ENCODE measurements at places on chromosomes 4 and X.

DNA sequence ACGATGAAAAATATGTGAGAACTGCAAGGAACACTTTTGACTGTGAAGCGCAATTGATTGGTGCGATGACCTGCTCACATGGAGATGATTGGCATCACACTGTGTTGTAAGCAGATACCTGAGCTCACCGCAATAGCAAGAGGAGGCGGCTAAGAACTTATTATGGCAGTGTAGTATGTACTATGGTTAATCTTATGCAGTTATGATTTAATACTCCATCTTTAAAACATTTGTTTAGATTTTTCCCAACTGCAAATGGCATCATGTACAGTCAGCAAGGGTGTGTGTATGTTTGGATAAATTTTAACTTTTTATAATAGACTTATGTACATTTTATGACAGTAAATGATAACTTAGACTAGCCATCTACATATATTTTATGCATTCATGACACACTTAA lies 25.5 kb downstream of the PRIMPOL start:
- no peak for DNase-seq

DNA sequence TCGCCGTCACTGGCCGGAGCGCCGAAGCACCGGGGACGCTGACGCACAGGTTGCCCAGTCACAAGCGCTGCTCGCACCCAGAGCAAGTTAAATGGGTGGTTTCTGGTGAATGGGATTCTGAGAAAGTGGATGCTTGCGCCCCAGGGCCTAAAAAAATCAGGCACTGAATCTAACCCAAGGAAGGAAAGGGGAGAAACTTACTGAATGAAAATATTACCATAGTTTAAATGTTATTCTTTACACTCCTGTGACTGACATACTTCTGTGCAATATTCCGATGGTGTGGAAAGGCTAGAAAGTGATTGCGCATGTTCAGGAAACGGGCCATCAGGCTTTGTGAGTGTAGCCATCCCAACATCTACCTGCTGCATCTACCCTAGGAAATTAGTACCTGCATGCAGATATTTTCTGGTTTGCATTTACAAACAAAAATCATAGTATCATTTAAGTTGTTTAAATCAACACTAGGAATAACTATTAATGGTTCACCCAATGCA lies 838 bp upstream of the ABCG2 start:
- DNase-seq, result no peak

- no peak for DNase-seq
These were observed 35.3 kb upstream of the DCX start for GRCh38 chrX:111447298-111447697.

DNA sequence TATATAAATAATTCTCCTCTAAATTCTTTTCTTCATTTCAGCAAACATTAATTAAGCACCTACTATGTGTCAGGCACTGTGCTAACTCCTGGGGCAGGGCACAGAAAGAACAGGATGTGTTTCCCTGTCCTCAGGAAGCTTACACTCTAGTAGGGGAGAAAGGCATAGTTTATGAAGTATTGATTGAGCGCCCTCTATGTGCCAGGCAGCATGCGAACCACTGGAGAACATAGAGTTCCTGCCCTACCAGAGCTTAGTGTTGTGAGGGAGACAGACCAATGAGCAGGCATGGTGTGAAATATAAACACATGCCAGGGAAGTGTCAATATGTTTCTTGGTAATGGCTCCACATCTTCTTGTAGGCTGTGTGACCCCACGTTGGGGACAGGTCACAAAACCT lies 3.7 kb downstream of the ADGRG4 start:
- no peak for DNase-seq

- DNase-seq, result no peak
These were observed 54.9 kb downstream of the WFS1 start for GRCh38 chr4:6324461-6324998.

DNA sequence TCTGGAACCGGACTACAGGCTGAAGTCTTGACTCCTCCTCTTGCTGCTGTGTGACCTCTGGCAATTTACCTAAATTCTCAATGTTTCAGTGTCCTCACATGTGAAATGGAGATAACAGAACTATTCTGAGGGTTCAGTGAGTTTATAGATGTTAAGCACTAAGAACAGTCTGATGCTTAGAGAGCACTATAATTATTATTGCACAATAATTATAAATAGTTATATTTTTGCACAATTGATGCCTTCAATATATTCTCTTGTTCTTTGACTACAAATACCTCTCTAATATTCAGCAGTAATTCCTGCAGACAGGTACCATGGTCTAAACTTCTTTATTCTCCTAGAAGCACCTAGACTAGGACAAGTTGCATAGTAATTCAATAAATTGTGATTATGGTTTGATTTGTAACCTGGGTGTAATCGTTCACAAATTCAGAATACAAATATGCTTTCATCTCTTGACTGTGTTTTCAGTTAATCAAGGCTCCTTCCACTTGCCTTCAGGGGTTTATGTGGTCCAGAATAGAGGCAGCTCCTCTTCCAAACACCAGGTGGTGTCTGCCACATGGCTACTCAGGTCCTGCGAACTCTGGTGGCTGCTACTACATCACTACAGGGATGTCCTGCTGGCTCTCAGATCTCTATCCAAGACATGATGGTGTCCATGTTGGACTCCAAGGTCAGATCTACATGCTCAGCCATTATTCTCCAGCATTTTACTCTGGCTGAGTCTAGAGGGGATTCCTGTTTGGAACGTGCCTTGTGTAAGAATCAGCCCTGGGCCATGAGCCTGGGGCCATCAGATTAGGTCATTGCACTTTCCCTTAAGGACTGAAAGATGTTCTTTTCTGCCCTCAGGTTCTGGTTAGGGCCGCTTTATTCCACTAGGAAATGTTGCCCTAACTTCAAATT lies 103.4 kb downstream of the QRFPR start:
- DNase-seq, result no peak

- no peak for DNase-seq
These were observed 9.3 kb downstream of the PAPSS1 start for GRCh38 chr4:107710493-107711459.

DNA sequence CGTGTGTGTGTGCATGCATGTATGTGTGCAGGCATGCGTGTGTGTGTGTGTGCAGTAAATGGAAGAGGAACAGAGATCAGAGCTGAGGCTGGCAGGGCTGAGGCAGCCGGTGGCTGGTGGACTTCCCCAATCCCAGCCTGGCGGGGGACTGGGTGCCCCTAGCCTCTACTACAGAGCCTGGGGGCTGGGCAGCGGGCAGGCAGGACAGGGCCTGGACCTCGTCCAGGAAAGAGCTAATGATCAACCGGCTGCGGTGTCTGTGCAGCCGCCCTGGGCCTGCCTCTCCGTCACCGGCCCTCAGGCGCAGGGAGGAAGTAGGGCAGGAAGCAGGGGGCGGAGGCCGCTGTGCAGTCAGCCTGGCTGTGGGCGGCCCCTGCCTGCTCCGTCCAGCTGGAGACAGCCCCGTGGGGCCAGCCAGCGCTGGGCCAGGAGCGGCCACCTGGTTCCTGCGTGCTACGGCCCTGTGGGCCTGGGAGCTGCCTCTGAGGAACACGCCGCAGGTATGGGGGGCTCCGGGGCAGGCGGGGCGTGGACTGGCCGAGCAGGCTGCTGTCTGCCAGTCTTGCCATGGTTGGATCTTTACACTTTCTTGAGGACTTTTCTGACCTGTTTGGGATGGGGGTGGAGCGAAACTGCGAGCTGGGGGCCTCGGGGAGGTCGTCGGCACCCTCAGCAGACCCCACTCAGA lies at the start of gene SH3TC1:
TSS of gene SH3TC1 (plus strand) at position 385 of the 688 bp plus-strand sequence. CDS start 5,905 bp downstream, outside the sequence.
- DNase-seq, result peak; percentile 85

- no peak for DNase-seq
These were observed 18.0 kb downstream of the DOK7 start for GRCh38 chr4:3481113-3481531.

DNA sequence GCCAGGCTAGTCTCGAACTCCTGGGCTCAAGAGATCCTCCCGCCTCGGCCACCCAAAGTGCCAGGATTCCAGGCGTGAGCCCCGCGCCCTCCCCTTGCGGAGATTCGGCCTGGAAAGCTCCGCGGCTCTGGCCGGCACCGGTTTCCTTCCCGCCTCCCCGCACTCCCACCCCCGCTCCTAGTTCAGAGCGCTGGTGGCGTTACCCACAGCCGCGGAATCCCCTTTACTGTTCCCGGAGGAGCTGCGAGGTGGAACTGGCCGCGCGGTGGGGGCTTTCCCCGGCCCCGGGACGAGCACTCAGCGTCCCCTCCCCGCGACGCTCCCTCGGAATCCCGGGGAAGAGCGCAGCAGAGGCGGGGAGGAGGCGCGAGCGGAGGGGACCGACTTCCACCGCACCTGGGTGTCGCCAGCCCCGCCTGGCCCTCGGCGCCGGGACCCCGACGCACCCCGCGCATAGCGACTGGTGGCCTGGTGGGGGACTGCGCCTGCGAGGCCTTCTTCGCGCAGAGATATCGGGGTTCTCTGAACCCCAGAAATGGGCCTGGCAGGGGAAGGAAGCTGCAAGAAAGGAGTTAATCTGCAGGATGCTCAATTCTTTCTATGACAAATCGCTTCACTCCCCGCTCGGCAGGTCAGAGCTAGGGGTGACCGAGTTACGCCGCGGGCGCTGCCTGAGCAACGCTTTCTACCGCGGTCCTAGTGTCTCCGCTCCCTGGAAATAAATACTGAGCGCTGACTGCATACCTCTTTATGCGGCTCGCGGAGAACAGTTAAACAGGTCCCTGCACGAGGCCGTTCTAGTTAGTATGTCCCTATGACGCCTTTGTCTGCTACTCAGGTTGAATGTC lies 14.6 kb upstream of the SLC25A4 start:
- DNase-seq, result no peak

- DNase-seq, result no peak
These were observed 152.7 kb downstream of the SOWAHB start for GRCh38 chr4:76745240-76745639.

DNA sequence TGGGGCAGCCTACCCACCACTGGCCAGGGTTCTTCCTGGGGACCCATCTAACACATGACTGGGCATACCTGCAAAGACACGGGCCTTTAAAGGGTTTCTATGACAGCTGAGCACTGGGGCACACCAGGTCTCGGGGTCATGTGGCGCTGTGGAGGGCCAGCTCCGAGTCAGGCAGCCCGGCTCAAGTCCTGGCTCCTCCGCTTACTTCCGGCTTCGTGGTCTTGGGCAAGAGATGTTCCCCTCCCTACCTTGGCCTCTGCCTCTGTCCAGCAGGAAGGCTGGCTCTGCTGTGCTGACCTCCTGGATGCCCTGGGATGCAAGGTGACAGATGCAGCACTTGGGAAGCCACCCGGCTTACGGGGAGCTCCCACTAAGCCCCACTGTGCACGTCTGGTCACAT lies 37.6 kb downstream of the HTRA3 start:
- DNase-seq, result no peak

GRCh38 chr4:84497504-84498202 lies 1.4 kb downstream of the NKX6-1 start:
- no peak for DNase-seq

DNA sequence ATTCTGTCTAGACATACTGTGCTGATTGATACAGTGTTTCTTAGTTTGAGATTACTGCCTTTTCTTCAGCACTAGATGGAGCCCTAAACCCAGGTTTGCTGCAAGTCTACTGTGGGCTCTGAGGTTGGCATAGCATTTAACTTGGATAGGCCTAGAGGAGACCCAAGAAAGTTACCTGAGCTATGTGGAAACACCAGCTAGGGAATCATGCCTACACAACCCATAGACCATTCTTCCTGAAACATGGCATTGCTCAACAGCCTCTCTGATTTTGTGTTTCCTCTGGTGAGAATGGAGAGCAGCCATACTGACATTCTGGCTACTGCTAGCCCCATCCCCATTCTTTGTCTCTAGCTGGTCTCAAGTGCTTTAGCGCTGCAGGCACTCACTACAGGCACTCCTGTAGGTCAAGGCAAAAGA lies 287.7 kb upstream of the PCDH18 start:
- no peak for DNase-seq

DNA sequence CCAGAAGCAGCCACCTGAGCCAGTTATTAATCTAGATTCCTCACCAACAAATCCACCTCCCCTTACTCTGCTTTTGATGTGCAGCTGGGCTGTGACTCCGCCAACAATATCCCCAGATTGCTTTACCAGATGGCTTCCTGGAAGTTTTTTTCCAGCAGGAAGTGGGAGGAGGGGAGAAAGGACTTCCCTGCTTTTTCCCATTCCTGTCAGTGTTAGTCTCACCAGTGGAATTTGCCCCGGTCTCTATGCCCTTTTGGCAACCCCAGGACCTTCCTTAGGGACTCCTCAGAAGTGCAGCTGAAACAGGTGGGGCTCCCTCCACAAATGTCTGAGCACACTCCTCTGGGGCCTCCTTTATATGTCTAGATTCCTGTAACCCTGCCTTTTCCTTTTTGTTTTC lies 465.2 kb upstream of the IGFBP7 start:
- DNase-seq, result no peak

DNA sequence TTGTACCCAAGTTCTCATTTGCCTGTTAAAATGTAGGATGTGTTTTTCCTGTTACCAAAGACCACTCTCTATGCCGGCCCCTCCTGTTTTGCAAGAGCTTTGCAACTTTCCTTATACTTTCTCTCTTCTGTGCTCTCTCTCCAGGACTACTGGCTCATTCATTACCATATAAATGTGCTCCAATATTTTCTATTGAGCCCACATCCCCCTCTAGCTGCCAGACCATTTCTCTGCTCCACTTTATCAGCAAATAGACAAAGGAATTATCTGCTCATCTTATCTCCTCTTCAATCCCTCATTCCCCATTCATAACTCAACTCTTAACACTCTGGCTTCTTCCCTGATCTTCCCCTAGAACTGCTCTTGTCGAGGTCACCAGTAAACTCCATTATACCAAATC lies 33.6 kb downstream of the RPGR start:
- no peak for DNase-seq

DNA sequence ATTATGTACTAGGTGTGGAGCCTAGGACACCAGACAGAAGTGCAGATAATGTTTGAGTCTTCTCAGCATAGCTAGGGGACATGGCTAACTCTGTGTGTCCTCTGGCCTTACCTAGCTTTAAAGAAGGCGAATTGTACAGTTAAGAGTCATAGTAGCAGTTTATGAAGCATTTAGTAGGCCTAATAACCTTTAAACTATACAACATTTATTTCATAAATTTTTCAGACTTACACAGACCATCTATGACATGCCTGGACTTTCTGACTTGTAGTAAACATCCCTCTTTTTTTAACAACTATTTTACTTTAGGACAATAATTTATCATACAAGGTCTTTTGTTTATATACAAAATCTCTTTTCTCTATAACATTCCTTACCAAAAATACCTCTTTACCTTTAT lies 37.4 kb downstream of the ETNPPL start:
- no peak for DNase-seq

GRCh38 chr4:107197121-107197520 lies 161.0 kb upstream of the DKK2 start:
- no peak for DNase-seq
